ENCODE measurements at places on chromosomes 3 and 15.

GRCh38 chr15:38254051-38254883, 1.6 kb downstream of the SPRED1 start:
- DNase-seq: no peak

GRCh38 chr3:4720316-4721075, 227.3 kb downstream of the ITPR1 start:
- DNase-seq: no peak

GRCh38 chr15:84983711-84984110, 2.1 kb downstream of the PDE8A start:
- DNase-seq: no peak

GRCh38 chr15:58559904-58560588, 128.3 kb downstream of the LIPC start:
- DNase-seq: no peak

DNA sequence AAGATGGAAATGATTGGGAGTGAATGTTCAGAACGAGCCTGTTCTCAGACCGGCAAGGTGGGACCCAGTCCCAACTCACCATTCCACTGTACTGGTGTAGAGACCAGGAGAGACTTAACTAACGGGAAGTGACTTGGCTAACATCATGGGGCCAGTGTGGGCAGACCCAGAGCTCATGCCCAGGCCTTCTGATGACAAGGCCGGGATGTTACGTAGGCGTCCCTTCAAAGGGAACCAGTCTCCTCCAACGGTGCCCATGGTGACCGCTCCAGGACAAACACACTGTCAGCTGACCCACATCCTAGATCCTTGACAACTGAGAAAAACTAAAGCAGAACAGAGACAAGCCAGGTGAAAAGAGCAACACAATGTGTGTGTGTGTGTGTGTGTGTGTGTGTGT, 128.4 kb upstream of the HACD2 start:
- DNase-seq: no peak

DNA sequence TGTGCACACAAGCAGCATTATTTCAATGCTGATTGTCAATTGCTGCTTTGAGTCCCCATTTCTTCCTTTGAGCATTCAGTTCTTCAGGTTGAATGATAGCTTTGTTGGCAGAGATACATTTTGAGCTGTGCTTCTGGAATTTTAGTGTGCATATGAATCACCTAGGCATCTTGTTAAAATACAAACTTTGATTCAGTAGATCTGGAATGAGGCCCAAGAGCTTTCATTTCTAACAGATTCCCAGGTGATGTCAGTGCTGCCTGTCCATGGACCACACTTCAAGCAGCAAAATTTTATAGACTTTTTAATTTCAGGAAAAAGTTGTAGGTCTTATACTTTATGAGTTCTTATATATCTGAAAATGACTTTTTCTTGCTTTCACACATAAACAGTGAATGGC, 131.1 kb downstream of the ADAMTSL3 start:
- DNase-seq: no peak

GRCh38 chr3:186815435-186815834, 9.2 kb upstream of the RFC4 start:
- no peak for DNase-seq

- DNase-seq: no peak
These were observed 5.9 kb upstream of the BOC start for GRCh38 chr3:113205481-113205880.

GRCh38 chr3:133441867-133442270, 42.0 kb downstream of the BFSP2 start:
- DNase-seq: no peak

GRCh38 chr3:86379280-86379679, 611.7 kb downstream of the VGLL3 start:
- DNase-seq: no peak

DNA sequence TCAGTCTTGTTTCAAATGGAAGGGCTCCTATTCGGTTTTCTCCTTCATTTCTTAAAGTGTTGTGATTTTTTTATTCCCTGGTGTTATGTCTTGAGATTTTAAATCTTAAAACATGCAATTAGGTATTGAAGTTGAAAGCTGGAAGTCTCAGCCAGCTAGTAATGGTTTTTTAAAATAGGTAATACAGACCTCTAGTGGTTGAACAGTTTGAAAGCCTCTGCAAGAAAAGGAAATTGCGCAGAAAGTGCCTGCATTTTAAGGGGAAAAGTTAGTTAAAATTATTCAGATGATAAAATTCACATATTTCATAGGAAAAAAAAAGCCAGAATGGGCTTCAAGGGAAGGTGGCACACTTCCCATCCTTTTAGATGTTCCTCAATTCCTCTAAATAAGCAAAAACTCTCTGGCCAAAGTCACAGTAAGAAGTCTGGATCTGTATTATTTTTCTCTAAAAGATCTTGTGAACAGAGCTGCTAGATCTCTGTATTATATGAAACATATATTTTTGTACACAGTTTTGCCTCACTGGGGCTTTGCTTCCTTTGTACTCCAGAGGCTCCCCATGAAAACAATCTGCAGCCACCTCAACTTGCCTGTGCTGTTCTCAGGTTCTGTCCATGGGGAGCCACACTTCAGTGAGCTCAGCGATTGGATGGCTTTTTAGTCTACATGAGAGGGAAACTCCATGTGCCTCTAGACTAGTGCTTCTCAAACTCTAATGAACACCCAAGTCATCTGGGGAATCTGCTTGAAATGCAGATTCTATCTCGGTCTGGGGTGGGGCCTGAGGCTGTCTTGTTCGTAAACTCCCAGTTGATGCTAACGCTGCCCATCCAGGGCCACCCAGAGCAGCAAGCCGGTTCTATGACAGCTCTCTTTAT, 21.5 kb downstream of the AGTR1 start:
- DNase-seq: no peak

- DNase-seq: no peak
These were observed 61.3 kb downstream of the MYRIP start for GRCh38 chr3:39870706-39871105.

DNA sequence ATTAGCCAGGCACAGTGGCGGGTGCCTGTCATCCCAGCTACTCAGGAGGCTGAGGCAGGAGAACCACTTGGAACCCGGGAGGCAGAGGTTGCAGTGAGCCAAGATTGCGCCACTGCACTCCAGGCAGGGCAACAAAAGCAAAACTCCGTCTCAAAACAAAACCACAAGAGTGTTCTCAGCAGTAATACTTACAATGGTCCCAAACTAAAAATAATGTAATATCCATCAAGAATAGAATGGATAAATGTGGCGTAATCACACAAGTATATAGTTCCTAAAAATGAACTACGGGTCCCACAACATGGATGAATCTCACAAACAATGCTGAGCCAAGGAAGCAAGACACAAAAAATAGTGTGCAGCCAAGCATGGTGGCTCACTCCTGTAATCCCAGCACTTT, 39.2 kb downstream of the STAG1 start:
- DNase-seq: no peak

DNA sequence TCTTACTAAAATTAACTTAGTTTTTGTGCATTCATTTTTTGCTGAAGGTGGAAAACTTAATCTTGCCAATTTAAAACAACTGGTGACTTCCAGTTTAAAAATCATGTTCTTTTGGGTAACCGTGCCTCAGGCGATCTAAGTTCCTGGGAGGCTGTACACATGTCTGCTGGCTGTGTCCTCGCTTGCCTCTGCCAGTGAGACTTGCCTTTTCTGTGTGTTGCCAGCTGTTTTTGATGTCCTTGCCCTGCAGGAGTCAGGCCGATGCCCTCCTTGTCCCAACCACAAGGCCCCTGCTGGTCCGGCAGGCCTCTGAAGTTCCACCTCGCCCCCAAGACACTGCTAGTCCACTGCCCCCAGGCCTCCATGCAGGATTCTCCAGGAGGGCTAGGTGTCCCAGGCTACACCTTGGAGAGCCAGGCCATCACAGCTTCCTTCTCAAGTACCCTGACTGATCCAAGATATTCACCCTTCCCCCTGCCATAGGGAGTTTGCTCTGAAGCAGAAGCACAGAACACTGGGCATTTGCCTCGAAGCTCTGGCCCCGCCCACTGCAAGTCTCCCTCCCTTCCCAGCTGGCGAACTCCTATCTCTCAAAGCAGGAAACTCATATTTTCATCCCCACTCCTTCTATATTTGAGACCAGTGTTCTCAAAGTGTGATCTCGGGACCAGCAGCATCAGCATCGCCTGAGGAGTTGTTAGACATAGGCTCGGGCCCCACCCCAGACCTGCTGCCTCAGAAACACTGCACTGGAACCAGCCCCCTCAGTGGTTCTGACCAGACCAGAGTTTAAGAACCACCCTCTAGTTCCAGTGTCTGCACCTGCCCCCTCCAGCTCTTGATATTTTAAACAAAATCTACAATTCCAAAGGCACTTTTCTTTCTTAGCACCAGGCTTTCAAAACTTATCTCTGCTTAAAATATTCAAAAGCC, 185.8 kb upstream of the UBE2E1 start:
- DNase-seq: no peak

GRCh38 chr3:176767385-176767784, 429.9 kb downstream of the TBL1XR1 start:
- no peak for DNase-seq

GRCh38 chr15:80594091-80594889, 100.8 kb upstream of the ABHD17C start:
- DNase-seq: no peak

GRCh38 chr3:57227930-57228751, 612 bp downstream of the APPL1 start:
- DNase-seq: no peak
